ENCODE measurements at places on chromosomes 3 and 15.

GRCh38 chr3:192917028-192917403 lies 640 bp downstream of the MB21D2 start:
- no peaks in the 10 kb centered on the region for H3K36me3 ChIP-seq
- H3K27me3 ChIP-seq, result no peaks in the 10 kb centered on the region
- peak overlapping the region; percentile 44 for H3K4me3 ChIP-seq
- H3K27ac ChIP-seq, result peak overlapping the region; percentile 91
- H3K4me1 ChIP-seq, result no peaks in the 10 kb centered on the region

DNA sequence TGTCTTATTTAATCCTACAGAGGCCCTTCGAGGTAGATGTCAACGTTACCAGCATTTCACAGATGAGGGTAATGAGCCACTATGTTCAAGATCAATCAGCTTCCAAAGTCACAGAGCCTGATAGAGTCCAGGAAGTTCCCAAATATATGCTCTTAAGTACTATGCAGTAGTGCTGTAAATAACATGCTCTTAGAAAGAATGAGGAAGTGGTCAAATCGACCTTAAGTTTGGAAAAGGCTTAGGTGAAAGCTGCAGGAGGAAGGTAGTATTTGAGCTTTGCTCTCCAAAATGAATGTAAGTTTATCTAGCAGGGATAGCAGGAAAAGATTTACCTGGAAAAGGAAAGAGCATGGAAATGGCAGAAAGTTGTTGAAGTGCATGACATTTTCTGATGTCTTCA lies 234.0 kb downstream of the RBMS3 start:
- H3K4me3 ChIP-seq, result no peak overlapping the region
- H3K27ac ChIP-seq, result no peak overlapping the region

- DNase-seq, result no peak
- no peaks in the 10 kb centered on the region for H3K27me3 ChIP-seq
- H3K36me3 ChIP-seq, result no peaks in the 10 kb centered on the region
Measured at GRCh38 chr3:42495393-42495792, 7.0 kb upstream of the VIPR1 start.

- H3K27ac ChIP-seq, result peak overlapping the region; percentile 66
- no peak for DNase-seq
- H3K4me3 ChIP-seq, result no peak overlapping the region
Measured at GRCh38 chr3:43327582-43327979, 41.2 kb downstream of the SNRK start.

GRCh38 chr3:32484436-32484835 lies 18.2 kb downstream of the CMTM6 start:
- no peaks in the 10 kb centered on the region for H3K27me3 ChIP-seq
- no peak overlapping the region for H3K27ac ChIP-seq
- peaks cover 22% of the 10 kb centered on the region for H3K4me1 ChIP-seq
- H3K36me3 ChIP-seq, result peaks cover 3% of the 10 kb centered on the region

DNA sequence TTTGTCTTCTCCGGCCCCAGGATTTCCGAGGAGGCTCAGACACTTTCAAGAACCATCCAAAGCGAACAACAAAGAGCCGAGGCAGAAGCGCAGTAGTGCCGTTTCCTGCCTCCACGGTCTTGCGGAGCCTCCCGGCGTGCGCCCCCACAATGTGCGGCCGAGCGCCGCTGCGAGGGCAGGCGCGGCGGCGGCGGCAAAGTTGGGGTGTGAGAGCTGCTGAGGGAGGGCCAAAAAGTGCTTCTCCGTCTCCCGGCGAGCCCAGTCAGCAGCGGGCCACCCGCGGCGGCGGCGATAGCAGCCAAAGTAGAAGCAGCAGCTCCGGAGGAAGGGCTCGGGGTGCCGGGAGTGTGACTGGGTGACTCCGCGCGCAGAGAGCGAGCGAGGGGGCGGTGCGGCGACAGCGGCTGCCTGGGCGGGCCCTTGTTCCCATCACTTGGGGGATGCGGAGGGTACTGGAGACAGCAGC lies 749.1 kb downstream of the ROBO1 start:
- no peaks in the 10 kb centered on the region for H3K4me1 ChIP-seq
- peak; percentile 71 for DNase-seq
- H3K36me3 ChIP-seq, result no peaks in the 10 kb centered on the region
- H3K4me3 ChIP-seq, result peak overlapping the region; percentile 52
- no peaks in the 10 kb centered on the region for H3K27me3 ChIP-seq
- H3K27ac ChIP-seq, result peak overlapping the region; percentile 70
